ENCODE measurements at places on chromosomes 3 and 15.
A peak's percentile ranks its signal among the peaks of the same experiment; 100 is the strongest.

DNA sequence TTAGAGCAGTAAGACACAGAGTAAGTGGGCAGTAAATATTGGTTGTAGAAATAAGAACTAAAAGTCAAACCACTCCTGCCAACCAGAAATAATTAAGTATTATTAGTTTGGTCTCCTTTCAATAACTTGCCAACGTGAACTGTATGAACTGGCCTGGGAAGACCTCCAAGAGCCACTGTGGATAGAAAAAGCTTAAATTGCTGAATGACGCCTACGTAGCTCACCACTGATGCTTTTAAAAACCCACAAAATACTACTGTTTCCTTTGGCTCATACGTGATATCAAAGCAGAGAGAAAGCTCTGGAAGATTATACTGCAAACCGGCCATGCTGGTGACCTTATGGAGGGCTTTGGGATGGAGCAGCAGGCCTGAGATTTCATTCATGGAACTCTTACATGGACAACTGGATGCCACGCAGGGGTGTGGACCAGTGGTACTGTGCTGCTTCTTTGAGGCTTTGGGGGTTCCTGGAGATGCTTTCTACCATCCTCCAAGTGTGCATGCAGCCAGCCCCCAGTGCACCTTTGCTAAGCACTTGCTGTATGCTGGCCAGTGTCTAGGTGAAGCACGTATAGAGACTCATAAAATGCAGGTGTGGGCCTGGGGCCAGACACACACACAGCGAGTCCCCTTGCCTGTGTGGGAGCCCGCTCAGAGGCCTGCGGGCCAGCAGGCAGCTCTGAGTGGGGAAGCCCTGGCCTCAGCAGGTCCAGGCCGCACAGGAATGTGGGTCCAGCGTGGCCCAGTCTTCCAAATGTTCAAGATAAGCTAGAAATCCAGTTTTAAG, 66.8 kb downstream of the ABTB1 start:
- no peak for DNase-seq

DNA sequence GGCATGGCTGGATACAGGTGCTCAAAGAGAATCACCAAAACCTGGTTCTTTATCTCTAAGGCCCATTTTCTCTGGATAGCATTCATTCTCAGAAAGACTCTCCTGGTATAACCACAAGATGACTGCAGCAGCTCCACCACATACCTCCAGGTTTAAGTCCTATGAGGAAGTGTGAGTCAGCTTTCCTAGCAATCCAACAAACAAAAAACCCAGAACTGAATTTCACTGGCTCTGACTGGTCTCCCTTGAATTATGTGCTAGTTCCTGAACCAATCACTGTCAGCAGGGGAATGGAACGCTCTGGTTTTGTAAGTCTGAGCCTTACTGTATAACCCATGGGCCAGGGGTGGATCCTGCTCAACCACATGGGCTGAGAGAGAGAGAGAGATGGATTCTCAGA, 27.2 kb downstream of the MRPL46 start:
- no peak for DNase-seq

- no peak for DNase-seq
These were observed 137.1 kb downstream of the IGF1R start for GRCh38 chr15:98785431-98785806.

DNA sequence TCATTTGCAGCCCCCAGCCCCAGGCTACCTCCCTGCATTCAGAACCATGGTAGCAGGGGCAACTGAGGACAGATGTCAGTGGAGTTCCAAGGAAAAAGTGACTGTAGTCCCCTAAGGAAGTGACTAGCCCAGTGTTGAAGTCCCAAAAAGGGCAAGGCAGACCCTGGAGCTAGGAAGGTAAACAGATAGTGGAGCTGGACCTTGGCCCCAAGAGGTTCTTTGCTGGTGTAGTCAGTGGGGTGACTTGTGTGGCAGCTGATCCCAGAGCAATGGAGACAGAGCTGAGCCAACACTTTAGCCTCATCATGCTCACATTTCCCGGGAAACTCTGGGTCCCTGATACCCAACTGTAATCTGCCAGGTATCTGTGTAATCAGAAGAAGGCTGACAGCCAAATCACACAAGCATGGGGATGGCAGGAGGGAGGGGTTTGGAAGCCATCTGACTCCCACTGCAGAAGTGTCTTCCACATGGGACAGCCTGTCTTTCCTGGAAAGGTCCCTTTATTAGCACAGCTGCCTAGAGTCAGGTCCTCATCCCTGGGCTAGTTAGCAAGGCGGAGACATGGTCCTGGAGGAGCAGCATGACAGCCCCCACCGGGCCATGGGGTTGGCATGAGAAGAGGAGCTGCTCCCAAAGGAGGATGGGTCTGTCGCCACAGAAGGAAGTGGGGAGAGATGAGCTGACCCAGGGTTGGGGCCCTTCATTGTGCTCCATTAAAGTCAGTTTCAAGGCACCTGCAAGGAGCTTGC, 39.8 kb downstream of the PXYLP1 start:
- DNase-seq: peak; percentile 13

GRCh38 chr3:83877910-83878309, 1080.9 kb upstream of the CADM2 start:
- DNase-seq: no peak

DNA sequence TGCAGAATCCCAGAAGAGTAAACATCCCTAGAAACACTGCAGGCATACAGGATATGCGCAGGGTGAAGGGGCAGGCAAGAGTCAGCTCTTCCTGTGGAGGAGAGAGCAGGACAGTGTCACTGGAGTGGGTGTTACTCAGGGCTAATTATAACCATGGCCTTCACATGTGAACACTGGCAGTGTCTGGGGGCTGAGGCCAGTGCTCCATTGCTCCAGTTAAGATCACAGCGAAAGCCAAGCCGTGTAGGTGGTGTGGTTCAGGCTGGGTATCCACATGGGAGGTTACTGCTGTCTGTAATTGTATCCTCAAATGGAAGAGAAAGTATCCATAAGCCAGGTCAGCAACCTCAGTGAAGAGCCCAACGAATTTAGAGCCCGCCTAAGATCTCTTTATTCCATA, 84.6 kb downstream of the MESD start:
- DNase-seq: no peak

DNA sequence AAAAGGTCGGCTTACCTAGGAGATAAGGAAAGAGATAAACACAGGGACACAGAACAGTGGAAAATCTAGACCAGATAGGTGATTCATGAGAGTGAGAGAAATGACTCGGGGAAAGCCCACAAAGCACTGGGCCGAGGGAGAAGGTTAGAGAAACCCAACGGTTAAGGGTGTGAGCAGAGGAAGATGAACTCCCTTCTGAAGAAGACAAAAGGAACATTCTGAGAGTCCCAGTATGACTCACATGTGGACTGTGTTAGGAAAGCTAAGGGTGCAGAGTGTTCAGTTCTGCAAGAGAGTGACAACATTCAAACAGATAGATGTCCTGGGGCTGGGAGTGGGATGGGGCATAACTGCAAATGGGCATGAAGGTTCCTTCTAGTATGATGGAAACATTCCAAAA, 83.0 kb downstream of the CNTN3 start:
- no peak for DNase-seq

DNA sequence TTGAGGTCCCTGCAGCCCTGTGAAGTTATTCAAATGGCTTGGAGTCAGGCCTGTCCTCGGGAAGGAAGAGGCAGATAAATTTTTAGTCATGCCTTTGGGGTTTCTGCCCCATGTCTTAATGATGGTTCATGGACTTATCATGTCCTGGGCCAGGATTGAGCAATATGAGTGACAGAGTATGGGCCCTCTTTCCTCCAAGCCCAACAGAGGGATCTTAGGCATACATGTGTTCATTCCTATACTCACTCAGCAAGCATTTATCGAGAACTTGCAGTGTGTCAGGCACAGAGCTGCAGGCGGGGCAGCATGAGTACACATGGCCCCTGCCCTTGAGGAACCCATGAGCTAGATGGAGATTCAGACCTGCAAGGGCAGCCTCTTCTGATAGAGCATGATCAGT, 6.2 kb downstream of the ESYT3 start:
- no peak for DNase-seq

GRCh38 chr3:43534675-43535074, 87.1 kb downstream of the ANO10 start:
- no peak for DNase-seq

GRCh38 chr3:103499132-103499900, 1064.5 kb downstream of the ZPLD1 start:
- no peak for DNase-seq

- DNase-seq: no peak
These were observed 378.6 kb downstream of the VPS13C start for GRCh38 chr15:61681676-61682075.

DNA sequence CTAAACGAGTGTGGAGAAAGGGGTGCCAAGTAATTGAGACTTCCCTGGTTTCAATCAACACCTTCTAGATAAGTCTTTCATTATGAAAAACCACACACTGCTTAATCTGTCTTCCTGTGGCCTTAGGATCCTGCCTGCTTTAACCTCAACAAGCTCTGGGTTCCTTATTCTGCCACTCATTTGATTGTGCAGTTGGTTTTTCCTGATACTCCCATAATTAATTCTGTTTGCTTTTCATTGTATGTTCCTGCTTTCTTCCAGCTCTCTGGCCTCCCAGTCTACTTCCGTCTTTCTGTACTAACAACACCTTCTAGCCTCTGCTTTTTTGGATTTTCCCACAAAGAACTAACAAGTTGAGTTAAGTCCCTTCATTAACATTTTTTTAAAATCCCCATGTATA, 20.2 kb upstream of the GCNT3 start:
- no peak for DNase-seq

DNA sequence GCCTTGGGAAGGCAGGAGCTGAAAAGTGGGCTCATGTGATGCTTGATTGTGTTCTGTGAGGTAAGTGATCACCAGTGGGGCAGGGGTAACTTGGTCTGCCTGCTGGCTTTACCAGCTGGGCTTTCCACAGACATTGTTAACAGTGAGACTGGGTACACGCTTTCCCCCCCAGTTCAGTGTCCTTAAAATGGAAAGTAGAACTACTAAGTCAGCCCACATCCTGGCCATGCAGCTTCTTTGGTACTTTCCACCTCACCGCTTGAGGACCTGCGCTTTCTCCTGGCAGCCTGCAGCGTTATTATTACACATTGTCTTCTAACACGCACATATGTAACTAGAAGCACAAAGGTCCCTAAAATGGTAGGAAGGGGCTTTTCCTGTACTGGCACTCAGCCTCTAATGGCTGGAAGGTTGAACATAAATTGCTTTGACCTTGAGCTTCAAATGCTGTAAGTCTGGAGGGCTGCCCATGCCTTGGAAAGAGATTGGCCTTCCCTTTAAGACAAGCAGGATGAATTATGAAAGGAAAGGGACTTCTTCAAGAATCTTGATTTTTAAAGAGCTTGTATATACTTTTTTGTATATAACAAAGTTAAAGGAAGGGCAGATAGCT, 216.1 kb upstream of the ROPN1 start:
- no peak for DNase-seq

GRCh38 chr15:57213862-57214261, 162.4 kb upstream of the CGNL1 start:
- DNase-seq: peak; percentile 78

- DNase-seq: no peak
These were observed 408 bp downstream of the WDR82 start for GRCh38 chr3:52277972-52278509.

DNA sequence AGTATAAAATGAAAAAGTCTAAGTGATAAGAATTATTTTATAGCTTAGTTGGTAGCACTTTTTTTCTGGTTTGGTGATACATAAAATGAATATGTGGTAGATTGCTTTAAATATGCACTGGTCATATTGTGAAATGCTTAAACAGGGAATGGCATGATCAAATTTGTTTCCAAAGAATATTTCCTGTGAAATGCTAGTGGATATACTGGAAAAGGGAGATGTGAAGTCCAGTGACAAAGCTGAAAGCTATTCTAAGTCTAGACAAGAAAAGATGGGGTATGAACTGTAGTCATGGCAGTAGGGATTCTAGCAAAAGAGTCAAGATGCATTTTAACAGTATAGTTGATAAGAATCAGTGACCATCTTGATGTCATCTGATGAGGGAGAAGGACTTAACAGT, 98.9 kb upstream of the MME start:
- no peak for DNase-seq

DNA sequence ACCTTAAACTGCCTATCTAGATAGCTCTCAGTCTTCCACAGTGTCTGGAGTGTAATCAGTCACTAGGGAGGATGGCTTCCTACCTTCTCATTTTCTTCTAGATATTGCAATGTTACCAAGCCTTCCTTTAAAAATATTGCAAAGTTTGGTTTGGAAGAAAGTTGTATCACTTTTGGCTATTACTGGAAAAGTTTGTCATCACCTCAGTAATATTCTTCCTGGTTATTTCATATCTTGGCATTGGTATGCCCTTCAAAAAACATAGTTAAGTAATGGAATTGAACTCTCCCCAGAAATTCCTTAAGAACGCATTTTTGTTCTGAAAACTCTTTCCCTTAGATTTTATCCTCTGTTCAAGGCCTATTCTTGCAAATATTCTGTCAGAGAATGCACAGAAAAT, 179.3 kb upstream of the MME start:
- DNase-seq: no peak

- no peak for DNase-seq
These were observed 2.7 kb downstream of the MTFMT start for GRCh38 chr15:65026756-65027155.

DNA sequence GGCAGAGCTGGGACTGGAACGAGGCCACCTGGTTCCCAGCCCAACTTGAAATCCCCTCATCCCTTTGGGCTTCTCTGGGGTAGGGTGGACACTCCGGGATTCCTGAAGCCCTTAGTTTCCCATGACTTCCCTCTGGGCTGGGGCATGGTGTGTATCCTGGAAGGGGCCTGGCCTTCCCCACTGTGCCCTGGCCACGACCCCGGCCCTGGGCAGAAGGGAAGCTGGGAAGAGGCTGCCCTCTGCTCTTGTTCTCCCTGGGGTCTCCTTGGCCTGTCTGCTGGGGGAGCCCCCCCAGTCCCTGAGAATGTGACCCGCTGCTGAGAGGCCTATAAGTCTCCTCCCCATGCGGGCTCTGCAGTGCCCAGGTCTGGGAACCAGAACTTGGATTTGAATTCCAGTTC, 104.9 kb downstream of the LINGO1 start:
- DNase-seq: no peak

DNA sequence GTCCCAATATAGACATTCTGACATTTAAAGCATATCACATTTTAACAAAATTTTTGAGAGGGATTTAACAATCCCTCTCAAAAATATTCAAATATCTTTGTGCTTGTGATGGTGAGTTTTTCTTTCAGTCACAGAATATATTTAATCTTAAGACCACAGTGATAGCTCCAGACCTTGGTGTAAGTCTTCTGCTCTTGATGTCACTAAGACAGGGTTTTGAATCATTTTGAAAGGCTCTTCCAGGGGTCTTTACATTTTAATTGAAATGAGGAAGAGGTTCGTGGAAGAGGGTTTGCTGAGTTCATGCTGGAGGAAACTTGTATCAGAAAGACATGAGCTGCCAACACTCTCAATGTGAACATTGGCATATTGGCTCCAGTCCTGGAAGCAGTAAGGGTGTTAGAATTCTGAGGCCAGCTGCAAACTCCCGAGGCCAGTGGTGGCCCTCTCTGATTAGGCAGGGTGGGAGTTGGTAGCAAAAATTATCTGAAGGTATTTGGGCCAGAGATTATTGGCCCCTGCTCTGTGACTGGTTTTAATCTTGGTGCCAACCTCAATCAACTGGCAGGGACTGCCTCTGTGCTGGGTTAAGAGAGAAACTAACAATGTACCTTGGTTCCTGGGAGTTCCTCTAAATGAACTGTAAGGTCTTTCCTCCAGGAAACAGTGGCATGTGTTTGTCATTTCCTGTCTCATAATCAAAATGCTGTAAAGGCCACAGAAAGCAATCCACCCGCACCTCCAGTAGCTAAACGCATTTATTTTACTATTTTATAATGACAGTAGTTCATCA, 5.3 kb downstream of the POU1F1 start:
- DNase-seq: no peak

GRCh38 chr3:59979542-59979941, 929.7 kb upstream of the CFAP20DC start:
- no peak for DNase-seq
